ENCODE measurements at places on chromosomes 1 and 21. TPM values are rescaled to one million over a fixed set of nuclear protein-coding genes. Genes with fewer than 3 reads are reported as not detected.

SLC30A1 gene
- total RNA-seq, result 34.2 TPM

OVAAL gene
- total RNA-seq, result not detected

MMEL1 gene
- not detected for total RNA-seq

RGS16 gene
- 1.1 TPM for total RNA-seq

MROH7 gene
- 0.49 TPM for total RNA-seq

LRRC3 gene
- 1.3 TPM for total RNA-seq

ADAMTS1 gene
- total RNA-seq, result 102 TPM

TRMT13 gene
- 13.0 TPM for total RNA-seq

Measured in hair follicle dermal papilla cell (primary cell).